Endodermal cell (in vitro differentiated cells): ENCODE measurements at places on chromosomes 12 and 14. TPM values are rescaled to one million over a fixed set of nuclear protein-coding genes. Genes with fewer than 3 reads are reported as not detected.

Gene CNTN1
- total RNA-seq: 8.4 to 10.9 TPM (median 9.1 TPM) in 3 replicates

Gene MYBPC1
- total RNA-seq: not detected in 2 replicates

Gene RIN3
- total RNA-seq: 4.8 and 6.0 TPM in 2 replicates

Gene NR4A1
- total RNA-seq: 15.0 to 46.6 TPM (median 18.4 TPM) in 3 replicates

Gene TSPAN8
- total RNA-seq: 0.78 to 1.0 TPM (median 0.87 TPM) in 3 replicates

Gene CDC42BPB
- 107 and 123 TPM in 2 replicates for total RNA-seq

Gene PROX2
- total RNA-seq: not detected in 2 replicates

Gene DLGAP5
- 64.3 to 112 TPM (median 112 TPM) in 3 replicates for total RNA-seq

Gene ANG
- 2.6 and 2.9 TPM in 2 replicates for total RNA-seq

Gene KRT73
- not detected in 3 replicates for total RNA-seq

- peak; percentile 66 for DNase-seq
- H3K36me3 ChIP-seq: peaks cover 19% of the 10 kb centered on the region
- peaks cover 3% of the 10 kb centered on the region for H3K4me1 ChIP-seq
- no peak overlapping the region for H3K4me3 ChIP-seq
Observed at GRCh38 chr14:22849212-22849819, 12.9 kb downstream of the MMP14 start.

DNA sequence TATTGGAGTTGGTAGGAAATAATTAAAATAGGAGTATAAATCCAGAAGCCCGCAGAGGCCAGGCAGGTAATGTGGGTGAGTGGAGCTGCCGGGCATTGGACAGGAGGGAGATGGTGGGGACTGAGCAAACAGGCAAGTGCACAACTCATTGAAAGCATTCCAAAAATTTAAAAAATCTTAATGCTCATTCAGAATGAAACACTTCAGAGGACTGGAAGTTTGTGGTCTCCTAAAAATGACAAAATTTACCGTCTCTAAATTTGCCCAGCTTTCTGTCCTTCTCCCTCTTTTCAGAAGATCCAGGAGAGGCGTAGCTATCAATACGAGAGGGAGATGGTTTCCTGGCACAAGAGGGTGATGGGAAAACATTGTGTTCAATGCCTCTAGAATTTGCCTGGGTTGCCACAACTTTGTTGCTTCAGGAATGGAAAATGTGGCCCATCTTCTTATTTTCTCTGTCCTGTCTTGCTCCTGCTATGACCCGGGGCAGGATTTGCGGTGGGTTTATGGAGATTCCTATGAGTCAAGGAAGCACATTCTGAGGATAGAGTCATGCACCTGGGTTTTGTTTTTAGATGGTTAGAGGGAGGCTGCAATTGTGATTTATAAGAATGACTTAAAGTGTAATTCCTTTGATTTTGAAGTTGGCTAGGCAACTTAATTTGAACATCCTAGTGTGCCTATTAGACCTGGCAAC, 72.2 kb downstream of the BORCS5 start:
- no peak overlapping the region for H3K27ac ChIP-seq
- H3K36me3 ChIP-seq: no peaks in the 10 kb centered on the region
- H3K27me3 ChIP-seq: no peaks in the 10 kb centered on the region
- no peak for DNase-seq

DNA sequence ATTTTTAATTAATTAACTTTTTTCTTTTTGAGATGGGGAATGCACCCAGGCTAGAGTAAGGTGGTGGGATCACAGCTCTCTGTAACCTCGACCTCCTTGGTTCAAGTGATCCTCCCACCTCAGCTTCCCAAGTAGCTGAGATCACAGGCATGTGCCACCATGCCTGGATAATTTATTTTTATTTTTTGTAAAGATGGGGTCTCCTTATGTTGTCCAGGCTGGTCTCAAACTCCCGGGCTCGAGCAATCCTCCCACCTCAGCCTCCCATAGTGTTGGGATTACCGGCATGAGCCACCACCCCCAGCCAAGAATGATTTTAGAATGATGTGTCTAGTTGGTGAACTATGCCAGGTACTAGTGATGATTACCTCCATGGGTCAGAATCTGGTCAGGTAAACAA, 6.6 kb upstream of the LRP10 start:
- H3K36me3 ChIP-seq: no peaks in the 10 kb centered on the region
- no peak for DNase-seq
- H3K27me3 ChIP-seq: no peaks in the 10 kb centered on the region
- no peak overlapping the region for H3K27ac ChIP-seq
- H3K4me1 ChIP-seq: no peaks in the 10 kb centered on the region

- peaks cover 75% of the 10 kb centered on the region for H3K36me3 ChIP-seq
- no peak overlapping the region for H3K27ac ChIP-seq
- no peak overlapping the region for H3K4me3 ChIP-seq
- no peaks in the 10 kb centered on the region for H3K27me3 ChIP-seq
Observed at GRCh38 chr12:115999582-115999981, 277.9 kb downstream of the MED13L start.

DNA sequence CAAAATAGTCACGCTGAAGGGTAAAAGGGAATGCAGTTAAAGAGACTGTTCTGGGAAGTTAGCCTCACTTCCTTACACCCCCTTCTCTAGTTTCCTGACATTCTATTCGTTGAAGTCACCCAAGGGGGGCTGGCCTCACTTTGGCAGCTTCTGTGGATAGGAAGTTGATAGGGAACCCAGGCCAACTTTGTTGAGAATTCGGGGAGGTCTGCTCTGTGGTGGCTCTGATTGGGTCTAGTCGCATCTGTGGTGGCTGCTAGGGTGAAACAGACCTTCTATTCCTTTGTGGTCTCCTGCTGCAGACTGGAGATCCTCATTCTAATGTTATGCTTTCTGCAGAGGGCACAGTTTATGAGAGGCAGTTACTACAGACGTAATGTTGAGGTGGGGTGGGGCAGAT, 28.8 kb upstream of the GZMB start:
- no peaks in the 10 kb centered on the region for H3K4me1 ChIP-seq
- no peak overlapping the region for H3K27ac ChIP-seq
- H3K36me3 ChIP-seq: no peaks in the 10 kb centered on the region
- DNase-seq: peak; percentile 52

DNA sequence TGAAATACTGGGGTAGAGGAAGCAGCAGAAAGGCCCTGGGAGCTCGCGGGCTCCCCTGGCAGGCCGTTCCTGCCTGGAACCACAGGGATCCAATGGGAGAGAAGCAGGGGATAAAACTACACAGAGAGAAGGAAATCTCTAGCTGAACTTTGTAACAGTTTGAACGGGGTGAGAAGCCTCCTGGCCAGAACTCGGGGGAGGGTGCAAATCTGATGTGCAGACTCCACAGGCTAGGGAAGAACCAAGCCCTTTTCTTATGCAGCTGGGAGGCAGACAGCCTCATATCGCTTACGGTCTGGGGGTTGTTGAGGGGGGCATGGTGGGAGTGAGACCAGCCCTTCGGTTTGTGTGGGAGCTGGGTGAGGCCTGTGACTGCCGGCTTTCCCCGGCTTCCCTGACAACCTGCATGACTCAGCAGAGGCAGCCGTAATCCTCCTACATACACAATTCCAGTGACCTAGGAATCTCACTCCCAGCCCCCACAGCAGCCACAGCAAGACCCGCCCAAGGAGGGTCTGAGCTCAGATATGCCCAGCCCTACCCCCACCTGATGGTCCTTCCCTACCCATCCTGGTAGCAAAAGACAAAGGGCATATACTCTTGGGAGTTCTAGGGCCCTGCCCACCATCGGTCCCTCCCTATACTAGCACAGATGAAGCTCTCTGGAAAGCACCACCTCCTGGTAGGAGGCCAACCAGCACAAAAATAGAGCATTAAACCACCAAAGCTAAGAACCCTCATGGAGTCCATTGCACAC, 143.0 kb downstream of the TMTC1 start:
- peaks cover 12% of the 10 kb centered on the region for H3K36me3 ChIP-seq
- H3K27me3 ChIP-seq: no peaks in the 10 kb centered on the region
- H3K4me3 ChIP-seq: peak overlapping the region; percentile 67
- peak; percentile 97 for DNase-seq
- H3K4me1 ChIP-seq: peaks cover 6% of the 10 kb centered on the region

DNA sequence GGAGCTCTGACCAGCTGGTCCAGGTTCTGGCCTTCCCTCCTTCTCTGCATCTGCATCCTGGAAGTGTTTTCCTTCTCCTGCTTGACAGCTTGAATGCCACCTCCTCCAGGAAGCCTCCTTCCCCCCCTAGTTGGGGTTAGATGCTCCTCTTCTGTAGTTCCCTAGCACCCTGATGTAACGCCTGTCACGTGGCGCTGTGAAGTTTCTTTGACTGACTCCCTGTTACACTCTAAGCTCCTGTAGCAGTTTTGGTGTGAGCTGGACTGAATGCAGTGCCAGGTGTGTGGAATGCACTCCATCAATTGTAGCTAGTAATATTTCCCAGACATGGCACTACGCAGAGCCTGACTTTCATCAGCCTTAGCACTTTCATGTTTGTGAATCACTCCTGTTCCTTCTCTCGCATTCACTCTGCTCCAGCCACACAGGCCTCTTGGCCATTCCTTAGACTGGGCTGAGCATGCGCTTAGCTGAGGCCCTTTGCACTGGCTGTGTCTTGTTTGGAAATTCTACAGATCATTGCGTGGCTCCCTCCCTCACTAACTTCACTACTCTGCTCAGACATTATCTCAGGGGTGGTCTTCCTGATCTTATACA, 2.1 kb upstream of the FAIM2 start:
- H3K4me3 ChIP-seq: no peak overlapping the region
- H3K27ac ChIP-seq: no peak overlapping the region
- no peaks in the 10 kb centered on the region for H3K4me1 ChIP-seq
- no peaks in the 10 kb centered on the region for H3K36me3 ChIP-seq

DNA sequence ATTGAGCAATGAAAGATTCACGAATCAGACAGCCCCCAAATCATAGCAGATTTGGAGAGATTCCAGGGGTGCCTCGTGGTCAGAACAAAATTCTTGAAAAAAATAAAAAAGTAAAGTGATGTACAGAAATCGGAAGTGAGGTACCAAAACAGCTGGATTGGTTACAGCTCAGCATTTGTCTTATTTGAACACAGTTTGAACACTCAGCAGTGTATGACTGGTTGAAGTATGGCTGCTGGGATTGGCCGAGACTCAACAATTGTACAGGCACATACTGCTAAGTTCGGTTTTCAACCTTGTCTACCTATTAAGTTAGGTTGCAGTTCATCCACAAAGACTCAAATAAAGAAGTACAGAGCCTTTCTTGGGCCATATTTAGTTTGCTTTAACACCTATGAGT, 865.4 kb upstream of the TMEM132C start:
- H3K27me3 ChIP-seq: peaks cover 47% of the 10 kb centered on the region
- no peak for DNase-seq
- H3K27ac ChIP-seq: no peak overlapping the region

- H3K27ac ChIP-seq: no peak within 1 kb of the TSS
- H3K36me3 ChIP-seq: no peaks in the 10 kb centered on the region
- H3K4me3 ChIP-seq: no peak within 1 kb of the TSS
- H3K4me1 ChIP-seq: peaks cover 4% of the 10 kb centered on the region
- H3K27me3 ChIP-seq: peaks cover 12% of the 10 kb centered on the region
Observed at GRCh38 chr12:6383572-6384498, at the start of gene LTBR. Gene LTBR (plus strand): TSS chr12:6384162. CDS start chr12:6384359, 197 bp downstream.

GRCh38 chr12:1644534-1645438, 15.8 kb downstream of the WNT5B start:
- no peak for DNase-seq
- no peak overlapping the region for H3K4me3 ChIP-seq
- H3K27me3 ChIP-seq: no peaks in the 10 kb centered on the region

- peak overlapping the region; percentile 26 for H3K27ac ChIP-seq
- no peaks in the 10 kb centered on the region for H3K27me3 ChIP-seq
- H3K36me3 ChIP-seq: peaks cover 25% of the 10 kb centered on the region
Observed at GRCh38 chr14:60094306-60094897, 2.7 kb downstream of the PCNX4 start.

- no peak for DNase-seq
- H3K4me1 ChIP-seq: no peaks in the 10 kb centered on the region
- no peak overlapping the region for H3K27ac ChIP-seq
- peaks cover 44% of the 10 kb centered on the region for H3K36me3 ChIP-seq
- no peaks in the 10 kb centered on the region for H3K27me3 ChIP-seq
Observed at GRCh38 chr14:99899578-99900178, 106.5 kb downstream of the EML1 start.

DNA sequence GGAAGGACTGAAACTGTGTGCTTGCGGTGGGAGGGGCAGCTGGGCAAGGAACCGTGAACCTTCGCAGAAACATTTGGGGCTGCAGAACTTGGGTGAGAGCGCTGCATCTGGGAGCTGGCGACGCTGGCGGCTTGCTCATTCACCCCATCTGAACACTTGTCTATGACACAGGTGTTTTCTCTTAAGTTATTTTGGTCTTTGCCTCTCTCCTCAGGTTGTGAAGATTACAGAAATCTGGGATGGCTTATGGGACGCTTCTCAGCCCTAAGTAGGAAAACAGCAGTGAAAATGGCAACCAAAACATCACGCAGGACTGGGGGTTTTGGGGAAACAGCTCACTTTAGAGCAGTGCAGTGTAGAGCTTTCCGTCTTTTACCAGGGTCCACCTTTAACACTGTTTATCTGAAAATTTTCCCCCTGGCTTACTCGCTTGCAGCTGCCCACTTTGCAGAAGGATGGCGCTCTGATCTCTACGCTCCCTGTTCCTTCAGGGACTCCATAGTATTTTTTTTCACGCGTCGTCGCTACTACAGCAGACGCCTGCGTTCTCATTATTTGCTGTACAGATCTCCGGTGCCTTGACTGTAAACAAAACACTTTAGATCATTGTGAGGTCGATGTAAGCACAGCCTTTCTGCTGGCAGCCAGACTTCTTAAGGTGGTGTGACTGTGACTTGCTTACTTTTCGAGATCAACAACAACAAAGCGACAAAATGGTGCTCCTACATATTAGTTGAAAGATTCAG, 2.7 kb upstream of the CDKN1B start:
- no peak overlapping the region for H3K27ac ChIP-seq
- peaks cover 10% of the 10 kb centered on the region for H3K4me1 ChIP-seq

- no peak for DNase-seq
- H3K4me3 ChIP-seq: no peak overlapping the region
- H3K27me3 ChIP-seq: no peaks in the 10 kb centered on the region
Observed at GRCh38 chr12:85017618-85018017, 18.5 kb downstream of the TSPAN19 start.

GRCh38 chr14:80425686-80426085, 214.4 kb upstream of the DIO2 start:
- H3K27ac ChIP-seq: no peak overlapping the region
- H3K4me1 ChIP-seq: no peaks in the 10 kb centered on the region
- DNase-seq: no peak
- peaks cover 4% of the 10 kb centered on the region for H3K27me3 ChIP-seq

DNA sequence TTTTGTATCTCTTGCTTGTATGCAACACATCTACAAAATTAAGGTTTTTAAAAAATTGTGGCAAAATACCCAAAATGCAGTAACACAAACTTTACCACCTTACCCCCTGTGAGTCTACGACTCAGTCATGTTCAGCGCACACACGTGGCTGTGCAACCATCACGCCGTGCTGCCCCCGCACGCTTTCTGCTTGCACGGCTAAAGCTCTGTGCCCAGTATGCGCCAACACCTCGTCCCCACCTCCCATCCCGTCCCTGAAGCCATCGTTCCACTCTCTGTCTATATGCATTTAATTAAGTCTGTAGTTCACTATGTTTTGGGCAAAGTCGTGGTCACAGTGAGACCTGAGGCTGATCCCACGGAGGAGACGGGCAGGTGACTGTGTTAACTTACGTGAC, 36.4 kb downstream of the FZD10 start:
- no peak overlapping the region for H3K4me3 ChIP-seq
- H3K36me3 ChIP-seq: no peaks in the 10 kb centered on the region
- H3K27ac ChIP-seq: no peak overlapping the region

- no peak for DNase-seq
- no peak overlapping the region for H3K27ac ChIP-seq
- H3K36me3 ChIP-seq: no peaks in the 10 kb centered on the region
Observed at GRCh38 chr12:69679119-69679518, 20.0 kb downstream of the BEST3 start.
